ENCODE measurements at places on chromosomes 1 and 21.

GRCh38 chr1:205536759-205537361 lies 32.4 kb downstream of the CDK18 start:
- no peak for DNase-seq

- DNase-seq = no peak
Observed at GRCh38 chr21:28636752-28637691, 355.7 kb downstream of the LTN1 start.

DNA sequence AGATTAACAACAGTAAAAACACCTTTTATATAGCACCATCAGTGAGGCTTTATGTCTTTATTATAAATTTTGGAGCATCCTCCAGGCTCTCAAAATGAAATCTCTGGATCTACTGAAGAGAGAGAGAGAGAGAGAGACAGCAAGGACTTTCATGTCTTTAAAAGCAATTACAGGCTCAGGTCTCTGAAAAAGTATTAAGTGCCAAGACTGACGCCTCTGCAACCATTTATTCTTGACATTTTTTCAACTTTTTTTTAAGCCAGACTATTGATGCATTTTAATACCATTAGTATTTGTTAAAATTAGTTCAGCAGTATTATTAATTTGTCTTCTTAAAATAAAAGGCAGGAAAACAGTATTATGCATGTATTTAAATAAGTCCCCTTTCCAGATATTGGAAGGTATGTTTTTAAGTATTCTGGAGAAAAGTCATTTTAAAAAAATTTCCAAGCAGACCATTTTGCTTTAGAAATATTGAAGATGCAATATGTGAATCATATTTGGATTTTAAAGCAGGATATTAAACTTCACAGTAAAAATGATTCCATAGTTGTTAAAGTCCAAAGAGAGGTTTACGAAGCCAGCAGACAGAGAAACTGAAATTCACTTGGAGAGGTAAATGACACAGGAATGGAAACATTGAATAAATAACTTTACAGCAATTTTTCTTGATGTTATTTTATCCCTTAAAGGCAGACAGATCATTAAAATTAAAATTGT lies 35.4 kb upstream of the APOBEC4 start:
- no peak for DNase-seq

- no peak for DNase-seq
Observed at GRCh38 chr1:235545292-235545930, 41.2 kb upstream of the B3GALNT2 start.

DNA sequence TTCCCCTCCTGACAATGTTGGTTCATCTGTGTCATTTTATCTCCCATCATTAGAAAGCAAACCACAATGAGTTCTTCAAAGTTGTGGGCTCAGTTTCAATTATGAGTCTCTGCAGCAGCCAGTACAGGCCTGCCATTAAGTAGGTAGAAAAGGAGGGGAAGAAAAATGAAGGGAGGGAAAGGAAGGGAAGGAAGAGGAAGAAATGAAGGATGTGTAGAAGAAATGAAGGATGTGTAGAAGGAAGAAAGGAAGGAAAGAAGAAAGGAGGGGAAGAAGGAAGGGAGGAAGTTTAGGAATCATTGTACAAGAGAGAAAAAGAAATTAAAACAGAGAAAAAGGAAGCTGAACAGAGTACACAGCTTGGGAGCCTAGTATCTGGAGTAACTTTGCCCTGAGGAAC lies 498.3 kb upstream of the DAB1 start:
- no peak for DNase-seq

DNA sequence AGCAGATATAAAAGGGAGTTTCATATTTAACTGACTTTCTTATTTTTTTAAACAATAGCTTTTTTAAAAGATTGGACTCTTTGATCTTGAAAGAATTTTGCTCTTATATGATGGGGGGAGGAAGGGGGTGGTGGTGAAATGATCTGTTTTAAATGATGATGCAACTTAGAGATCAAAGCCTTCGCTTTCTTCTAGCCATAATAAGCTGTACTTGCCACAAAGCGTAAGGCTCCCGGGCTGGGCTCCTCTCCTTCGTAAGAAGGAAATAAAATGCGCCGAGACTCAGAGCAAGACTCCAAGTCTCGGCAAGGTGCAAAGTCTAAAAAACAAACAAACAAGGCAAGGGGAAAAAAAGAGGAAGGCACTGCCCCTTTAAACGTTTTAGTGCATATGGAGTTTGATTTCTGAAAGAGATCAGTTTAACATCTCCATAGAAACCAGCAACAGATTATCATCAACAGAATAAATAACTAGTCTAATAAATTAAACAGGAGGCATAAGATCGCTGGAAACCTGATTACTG lies 3.3 kb downstream of the CASZ1 start:
- no peak for DNase-seq

All from NCI-H187 treated with DMSO at 0.1 percent for 48 hours (cell line).